ENCODE measurements at places on chromosomes 6 and 20.

GRCh38 chr6:36068012-36068392 is 40.4 kb downstream of the MAPK14 start:
- no peak for DNase-seq

GRCh38 chr6:13013681-13014503 is 297.3 kb downstream of the PHACTR1 start:
- DNase-seq = no peak

- DNase-seq = no peak
Measured at GRCh38 chr6:40302856-40303454, 284.2 kb downstream of the LRFN2 start.

- peak; percentile 54 for DNase-seq
Measured at GRCh38 chr6:12012038-12012557, at the start of gene HIVEP1. TSS of gene HIVEP1 (plus strand) at chr6:12012312. CDS start at chr6:12015629, 3,317 bp downstream.

Measured in NCI-H1105 treated with DMSO at 0.1 percent for 48 hours (cell line).